ENCODE measurements at places on chromosomes 6 and 20. TPM values are rescaled to one million over a fixed set of nuclear protein-coding genes. Genes with fewer than 3 reads are reported as not detected.

Gene PPIL1
- total RNA-seq: 46.6 TPM

Gene GRM4
- 0.38 TPM for total RNA-seq

Gene PIGU
- 17.1 TPM for total RNA-seq

Gene ADISSP
- 95.2 TPM for total RNA-seq
